ENCODE measurements at places on chromosomes 11 and 22.

DNA sequence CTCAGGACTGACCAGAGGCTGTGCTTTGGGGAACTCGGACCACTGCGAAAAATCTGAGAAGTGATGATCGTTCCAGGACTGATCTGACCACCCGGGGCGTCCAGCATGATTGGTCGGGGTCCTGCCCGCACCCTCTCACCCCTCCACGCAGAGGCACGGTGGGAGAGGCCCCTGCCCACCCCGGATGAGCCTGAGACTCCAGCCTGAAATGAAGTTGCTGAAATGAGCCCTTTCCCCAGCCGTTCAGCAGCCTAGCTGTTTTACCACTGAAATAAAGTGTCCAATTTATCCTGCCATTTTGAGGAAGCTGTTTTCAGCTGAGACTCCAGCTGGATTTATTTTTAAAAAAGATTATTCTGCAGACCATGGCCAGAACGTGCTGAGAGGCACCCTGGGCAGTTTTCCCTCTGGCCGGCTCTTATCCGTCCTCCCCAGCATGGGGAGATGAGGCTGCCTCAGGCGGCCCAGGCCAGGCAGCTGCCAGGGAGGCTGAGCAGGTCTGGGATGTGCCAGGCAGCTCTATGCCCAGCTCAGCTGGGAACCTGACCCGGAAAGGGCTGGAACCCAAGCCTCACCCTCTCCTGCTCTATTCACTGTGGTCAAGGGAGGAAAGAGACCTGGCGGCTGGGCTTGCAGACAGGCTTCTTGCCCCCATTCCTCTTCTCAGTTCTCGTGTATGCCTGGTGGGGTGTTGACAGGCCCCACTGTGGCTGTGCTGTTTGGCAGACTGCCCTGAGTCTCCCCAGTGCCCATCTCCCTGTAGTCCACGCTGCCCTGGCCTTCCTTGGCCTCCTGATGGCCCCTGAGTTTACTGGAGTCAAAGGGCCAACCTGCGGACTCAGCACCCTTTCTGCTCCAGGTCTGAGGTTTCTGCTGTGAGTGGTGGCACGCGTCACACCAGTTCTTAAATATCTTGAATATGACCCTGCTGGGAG is 161.0 kb upstream of the B3GAT1 start:
- no peak for DNase-seq

DNA sequence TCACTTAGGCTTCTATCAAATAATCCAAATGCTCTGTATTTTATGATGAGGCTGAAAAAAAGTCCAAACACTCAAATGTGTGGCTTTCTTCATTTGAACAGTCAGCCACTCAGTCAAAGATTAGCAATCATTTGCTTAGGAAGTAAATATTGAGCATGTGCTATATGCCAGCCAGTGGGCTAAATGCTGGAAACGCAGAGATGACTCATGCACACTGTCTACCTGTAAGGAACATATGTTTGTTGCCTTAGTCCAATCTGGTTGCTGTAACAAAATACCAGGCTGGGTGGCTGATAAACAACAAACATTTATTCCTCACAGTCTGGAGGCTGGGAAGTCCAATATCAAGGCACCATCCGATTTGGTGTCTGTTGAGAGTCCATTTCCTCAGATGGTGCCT is 617.3 kb downstream of the NTM start:
- no peak for DNase-seq

DNA sequence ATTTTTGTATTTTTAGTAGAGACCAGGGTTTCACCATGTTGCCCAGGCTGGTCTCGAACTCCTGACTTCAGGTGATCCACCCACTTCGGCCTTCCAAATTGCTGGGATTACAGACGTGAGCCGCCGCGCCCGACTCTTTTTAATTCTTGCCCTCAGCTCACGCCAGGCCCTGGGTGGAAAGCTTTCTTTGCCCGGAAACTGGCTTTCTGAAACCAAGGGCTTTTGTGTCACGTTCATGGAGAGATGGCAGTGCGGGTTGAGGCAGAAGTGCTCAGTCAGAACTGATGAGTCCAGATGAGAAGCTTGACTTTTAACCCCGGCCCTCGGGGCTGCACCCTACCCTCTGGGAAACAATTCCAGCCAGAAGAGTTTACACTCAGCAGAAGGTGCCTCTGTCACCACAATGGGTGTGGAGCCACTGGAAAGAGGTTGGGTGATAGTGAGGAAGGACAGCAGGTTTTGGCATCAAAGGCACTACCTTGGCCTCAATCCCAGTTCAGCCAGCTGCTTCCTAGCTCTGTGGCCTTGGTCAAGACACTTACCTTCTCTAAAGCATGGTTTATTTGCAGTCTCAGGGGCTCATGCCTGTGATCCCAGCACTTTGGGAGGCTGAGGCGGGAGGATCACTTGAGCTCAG is 890 bp upstream of the ARFGAP3 start:
- no peak for DNase-seq

- DNase-seq, result no peak
Measured at GRCh38 chr11:31903225-31904074, 92.3 kb upstream of the PAX6 start.

- DNase-seq, result no peak
Measured at GRCh38 chr11:59582006-59582405, 33.6 kb downstream of the OSBP start.

- DNase-seq, result no peak
Measured at GRCh38 chr11:77071077-77071476, 4.3 kb downstream of the CAPN5 start.

DNA sequence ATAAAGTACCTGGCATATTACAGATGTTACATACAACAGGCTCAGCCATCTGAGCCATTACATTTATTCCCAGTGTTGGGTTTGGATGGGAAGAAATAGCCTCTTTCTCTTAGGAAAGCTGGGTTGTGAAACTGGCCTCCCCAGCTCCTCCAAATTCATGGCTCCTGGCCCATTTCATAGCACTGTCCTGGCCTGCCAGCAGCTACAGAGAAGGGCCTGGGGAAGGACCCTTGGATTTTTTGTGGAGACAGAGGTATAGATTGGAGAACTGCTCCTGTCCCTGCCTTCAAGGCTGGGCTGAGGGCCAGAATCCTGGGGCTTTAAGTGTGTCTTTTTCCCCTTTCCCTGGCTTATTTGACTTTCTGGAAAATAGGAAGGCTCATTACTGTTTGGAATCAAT is 18.0 kb downstream of the PKNOX2 start:
- DNase-seq, result no peak

GRCh38 chr11:8342821-8343681 is 79.4 kb upstream of the LMO1 start:
- no peak for DNase-seq

DNA sequence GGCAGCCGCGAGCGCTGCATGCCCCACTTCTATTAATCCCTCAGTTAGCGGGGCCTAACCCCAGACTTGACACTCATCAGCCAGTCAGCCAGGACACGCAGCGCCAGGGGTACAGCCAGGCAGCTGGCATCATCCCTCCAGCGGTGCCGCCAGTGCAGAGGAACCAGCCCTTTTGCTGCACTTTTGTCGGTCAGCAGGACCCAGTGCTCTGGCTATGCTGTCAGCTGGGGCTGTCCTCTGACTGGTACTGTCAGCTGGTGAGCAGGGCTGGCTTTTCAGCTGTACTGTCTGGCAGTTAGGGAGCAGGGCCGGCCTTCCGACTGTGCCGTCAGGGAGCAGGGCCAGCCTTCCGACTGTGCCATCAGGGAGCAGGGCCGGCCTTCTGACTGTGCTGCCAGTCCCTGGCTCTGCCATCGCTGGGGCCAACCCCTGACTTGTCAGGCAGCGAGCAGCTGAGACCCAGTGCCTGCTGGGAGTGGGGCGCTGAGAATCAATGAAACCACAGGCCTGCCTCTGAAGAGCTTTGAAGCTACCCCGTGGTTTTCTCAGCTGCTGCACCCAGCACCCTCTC is 115.4 kb downstream of the KIAA1671 start:
- peak; percentile 11 for DNase-seq

GRCh38 chr11:63610604-63611394 is 3.4 kb downstream of the PLAAT3 start:
- DNase-seq, result no peak

DNA sequence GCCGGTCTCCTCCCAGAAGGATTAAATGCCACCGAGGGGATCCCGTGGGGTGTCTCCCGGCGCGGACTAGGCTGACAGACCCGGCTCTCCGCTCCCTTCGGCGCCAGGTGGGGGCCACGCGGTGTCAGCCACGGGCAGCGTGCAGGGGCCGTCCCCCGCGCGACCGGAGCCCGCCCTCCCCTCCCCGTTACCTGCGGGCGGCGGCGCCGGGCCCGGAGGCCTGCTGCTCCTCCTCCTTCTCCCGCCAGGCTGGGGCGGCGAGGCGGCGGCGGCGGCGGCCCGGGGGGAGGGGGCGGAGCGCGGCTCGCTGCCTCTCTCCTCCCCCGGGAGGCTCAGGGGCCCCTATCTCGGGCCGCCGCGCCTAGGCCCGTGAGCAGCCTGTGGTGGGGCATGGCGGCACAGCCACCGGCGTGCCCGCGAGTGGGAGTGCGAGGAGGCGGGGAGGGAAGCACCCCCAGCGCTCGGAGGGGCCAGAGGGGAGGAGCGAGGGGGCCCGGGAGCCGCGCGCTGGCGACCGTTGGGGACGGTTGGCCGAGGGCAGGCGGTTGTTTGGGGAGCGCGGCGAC is 450 bp downstream of the ZBTB44 start:
- peak; percentile 39 for DNase-seq

GRCh38 chr11:86955361-86956120 is at the start of gene FZD4:
FZD4 (minus strand) TSS chr11:86955395; CDS start chr11:86955085, 310 bp downstream.
- peak; percentile 89 for DNase-seq

DNA sequence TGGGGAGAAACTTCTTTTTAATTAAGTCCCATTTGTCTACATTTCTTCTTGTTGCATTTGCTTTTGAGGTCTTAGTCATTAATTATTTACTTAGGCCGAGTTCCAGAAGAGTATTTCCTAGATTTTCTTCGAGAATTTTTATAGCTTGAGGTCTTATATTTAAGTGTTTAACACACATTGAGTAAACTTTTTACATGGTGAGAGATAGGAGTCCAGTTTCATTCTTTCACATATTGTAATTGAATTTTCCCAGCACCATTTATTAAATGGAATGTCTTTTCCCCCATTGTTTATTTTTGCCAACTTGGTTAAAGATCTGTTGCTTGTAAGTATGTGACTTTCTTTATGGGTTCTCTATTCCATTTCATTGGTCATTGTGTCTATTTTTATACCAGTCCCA is 1344.0 kb upstream of the RAG2 start:
- no peak for DNase-seq

DNA sequence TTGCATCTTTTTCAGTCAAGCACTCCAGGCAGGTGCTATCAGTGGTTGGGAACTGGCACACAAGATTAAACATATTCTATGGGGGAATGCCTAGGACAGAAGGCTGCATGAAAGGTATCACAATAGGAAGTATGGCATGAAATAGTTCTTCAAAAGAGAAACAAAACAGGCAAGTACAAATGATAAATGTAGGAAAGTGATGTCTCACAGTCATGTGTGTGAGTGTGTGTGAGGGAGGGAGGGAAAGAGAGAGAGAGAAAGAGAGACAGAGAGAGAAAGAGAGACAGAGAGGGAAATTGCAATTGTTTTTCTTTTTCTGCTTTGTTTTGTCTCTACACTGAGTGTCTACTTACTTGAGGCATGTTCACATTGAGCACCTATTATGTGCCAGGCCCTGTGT is 456.3 kb downstream of the MIAT start:
- DNase-seq, result no peak

- no peak for DNase-seq
Measured at GRCh38 chr22:21861851-21862250, 5.6 kb downstream of the MAPK1 start.

- no peak for DNase-seq
Measured at GRCh38 chr11:87812571-87813365, 362.5 kb downstream of the RAB38 start.

DNA sequence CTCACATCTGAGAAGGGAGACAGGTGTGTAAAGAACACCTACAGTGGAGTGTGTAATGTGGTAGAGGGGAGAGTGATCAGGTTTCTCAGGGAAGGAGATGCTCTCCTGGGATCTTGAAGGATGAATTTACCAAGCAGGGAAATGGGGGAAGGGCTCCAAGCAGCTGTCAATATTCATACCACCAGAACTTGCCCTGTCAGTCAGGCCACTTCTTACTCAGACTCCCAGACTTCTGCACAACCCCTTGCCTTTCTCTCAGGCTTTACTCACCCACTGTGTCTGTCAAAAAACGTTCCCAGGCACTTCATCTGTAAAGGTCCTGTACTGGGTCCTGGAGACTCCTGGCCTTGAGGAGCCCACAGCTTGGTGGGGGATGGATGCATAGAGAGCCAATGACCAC is 14.0 kb upstream of the FCHSD2 start:
- no peak for DNase-seq

DNA sequence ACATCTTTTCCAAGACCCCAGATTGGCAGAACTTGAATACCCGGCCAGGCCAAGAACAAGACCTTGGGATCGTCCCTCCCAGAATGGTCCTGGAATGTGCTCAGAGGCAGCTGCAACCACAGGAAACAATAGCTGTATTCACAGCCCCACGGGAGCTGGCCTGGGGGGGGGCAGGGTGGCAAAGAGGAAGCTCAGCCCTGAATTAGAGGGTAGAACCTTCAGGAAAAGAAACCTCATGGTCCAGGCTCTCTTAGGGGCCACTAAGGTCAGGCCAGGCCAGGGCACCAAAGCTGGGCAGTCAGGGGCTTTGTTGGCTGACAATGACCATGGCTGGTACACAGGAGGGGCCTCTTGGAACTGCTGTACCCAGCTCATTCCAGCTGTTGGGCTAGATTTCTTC is 17.3 kb downstream of the RPL27A start:
- peak; percentile 57 for DNase-seq

GRCh38 chr22:46041642-46042041 is 64.7 kb upstream of the WNT7B start:
- no peak for DNase-seq

GRCh38 chr22:36017651-36018091 is 11.0 kb downstream of the RBFOX2 start:
- DNase-seq, result peak; percentile 23

GRCh38 chr22:41548830-41549211 is 4.6 kb upstream of the POLR3H start:
- DNase-seq, result no peak

DNA sequence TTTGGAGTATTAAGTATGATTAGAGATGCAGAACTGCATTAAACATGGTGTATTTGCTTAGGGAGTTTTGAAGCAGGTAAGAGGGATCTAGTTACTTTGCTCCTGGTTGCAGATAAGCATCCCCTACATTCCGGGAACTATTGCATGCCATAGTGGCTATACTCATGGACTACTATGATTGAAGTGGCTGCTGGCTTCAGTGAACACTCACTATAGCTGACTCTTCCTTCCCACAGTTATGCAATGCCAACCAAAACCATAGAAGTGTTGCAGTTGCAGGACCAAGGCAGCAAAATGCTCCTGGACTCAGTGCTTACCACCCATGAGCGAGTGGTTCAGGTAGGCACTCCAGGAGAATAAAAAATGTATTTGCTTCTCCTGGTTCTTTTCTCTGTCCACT is 17.0 kb downstream of the COA4 start:
- no peak for DNase-seq

GRCh38 chr22:20642668-20643179 is 131.2 kb upstream of the SERPIND1 start:
- DNase-seq, result no peak

- DNase-seq, result no peak
Measured at GRCh38 chr11:72249961-72250360, 6.0 kb upstream of the PHOX2A start.

GRCh38 chr11:77259641-77260040 is 41.8 kb downstream of the GDPD4 start:
- DNase-seq, result peak; percentile 36

GRCh38 chr11:67381244-67381972 is 8.0 kb upstream of the CLCF1 start:
- no peak for DNase-seq

GRCh38 chr11:2464451-2465165 is 19.8 kb downstream of the KCNQ1 start:
- no peak for DNase-seq

- no peak for DNase-seq
Measured at GRCh38 chr11:56122073-56122472, at the start of gene OR8H3. OR8H3 (plus strand) TSS chr11:56122373; CDS start chr11:56122373, 0 bp downstream.

GRCh38 chr11:46300270-46300669 is 22.8 kb downstream of the CREB3L1 start:
- DNase-seq, result no peak
